ENCODE measurements at places on chromosomes 4 and X.

DNA sequence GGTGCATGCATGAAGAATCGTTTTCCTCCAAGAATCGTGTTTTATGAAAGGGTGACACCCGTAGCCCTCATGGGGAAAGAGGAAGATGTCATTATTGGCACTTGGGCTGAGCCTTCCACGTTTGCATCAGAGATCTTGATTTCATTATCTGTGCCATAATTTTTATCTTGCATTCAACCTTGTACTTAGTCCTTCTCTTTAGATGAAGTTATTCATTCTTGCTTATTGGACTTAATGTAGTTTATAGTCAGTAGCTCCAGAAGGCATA is 66.8 kb downstream of the GAB1 start:
- DNase-seq = no peak

- no peak for DNase-seq
These were observed 412.6 kb downstream of the RAPGEF2 start for GRCh38 chr4:159515314-159516025.

- DNase-seq = no peak
These were observed 435.7 kb upstream of the FMR1 start for GRCh38 chrX:147476008-147476407.

GRCh38 chr4:118086344-118086743 is 52.1 kb downstream of the NDST3 start:
- DNase-seq = no peak

DNA sequence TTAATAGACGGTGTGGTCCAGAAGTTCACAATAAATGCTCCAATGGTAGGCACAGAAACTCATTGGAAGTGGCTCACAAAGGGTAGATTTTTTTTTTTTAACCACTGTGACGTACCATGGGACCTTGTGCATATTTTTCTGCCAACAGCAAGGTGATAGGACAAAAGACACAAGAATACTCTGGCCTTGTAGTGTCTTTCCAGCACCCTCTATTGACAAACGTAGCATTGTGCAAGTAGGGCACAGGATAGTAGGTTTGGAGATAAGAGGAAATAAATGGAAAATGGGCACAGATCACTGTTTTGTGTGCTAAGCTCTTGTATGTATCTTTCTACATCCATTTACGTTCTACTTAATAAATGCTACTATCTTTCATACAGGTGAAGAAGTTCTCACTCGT is 2054.9 kb downstream of the PCDH7 start:
- DNase-seq = no peak

DNA sequence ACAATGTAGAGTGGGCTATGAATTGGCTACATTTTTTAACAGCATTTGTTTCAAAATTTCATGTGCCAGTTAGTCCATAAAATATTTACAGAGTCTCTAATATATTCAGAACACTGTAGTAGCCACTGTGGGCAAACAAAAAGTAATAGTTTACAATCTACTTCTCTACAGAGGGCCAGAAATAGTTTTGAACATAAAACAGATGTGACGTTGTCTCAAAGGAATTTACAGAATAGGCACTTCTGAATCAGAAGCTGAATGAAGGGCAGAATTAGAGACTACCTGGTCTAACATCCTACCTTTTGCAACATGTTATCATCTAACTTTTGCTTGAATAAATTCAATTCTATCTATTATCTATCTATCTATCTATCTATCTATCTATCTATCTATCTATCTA is 811.9 kb upstream of the EPHA5 start:
- DNase-seq = no peak

DNA sequence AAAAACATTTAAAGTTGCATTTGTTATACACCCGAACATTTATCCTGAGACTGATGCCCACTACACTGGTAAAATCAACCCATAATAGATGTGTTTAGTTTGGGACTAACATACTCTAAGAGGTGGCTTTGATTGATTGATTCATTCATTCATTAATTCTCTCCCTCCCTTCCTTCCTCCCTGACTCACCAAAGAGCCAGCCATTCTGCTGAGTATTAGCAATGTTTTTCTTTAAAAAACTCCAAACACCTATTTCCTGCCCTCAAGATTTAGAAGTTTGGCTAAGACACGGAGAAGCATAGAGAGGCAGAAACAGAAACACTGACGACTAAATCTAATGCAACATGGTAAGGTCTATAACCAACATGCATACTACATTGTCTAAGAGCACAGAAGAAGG is 88.9 kb downstream of the RASL11B start:
- DNase-seq = no peak

GRCh38 chrX:4905576-4905975 is 1192.1 kb upstream of the PRKX start:
- DNase-seq = no peak

Data from T-helper 17 cell (primary cell).